Suprapubic skin (tissue), 4 donors: ENCODE measurements at places on chromosomes 6 and 20. TPM values are rescaled to one million over a fixed set of nuclear protein-coding genes. Genes with fewer than 3 reads are reported as not detected.

DLGAP4 gene
- total RNA-seq, result 75.9 TPM

PRSS35 gene
- not detected for total RNA-seq

DNA sequence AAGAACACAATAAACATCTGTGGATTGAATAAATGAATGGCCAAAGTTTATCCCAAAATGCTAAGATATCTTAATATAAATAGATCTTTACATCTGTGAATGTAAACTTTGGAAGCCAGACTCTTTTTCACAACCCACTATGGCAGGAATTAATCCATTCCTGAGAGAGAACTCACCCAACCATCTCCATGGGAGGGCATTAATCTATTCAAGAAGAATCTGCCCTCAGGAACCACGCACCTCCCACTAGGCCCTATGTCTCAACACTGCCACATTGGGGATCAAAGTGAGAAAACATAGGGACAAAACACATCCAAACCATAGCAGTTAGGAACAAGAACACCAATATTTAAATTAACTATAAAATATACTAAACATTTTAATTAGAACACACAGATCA is 3.4 kb downstream of the UBE3D start:
- no peaks in the 10 kb centered on the region for H3K27me3 ChIP-seq
- no peaks in the 10 kb centered on the region for H3K36me3 ChIP-seq
- peaks cover 14% of the 10 kb centered on the region for H3K4me1 ChIP-seq
- no peak for DNase-seq

DNA sequence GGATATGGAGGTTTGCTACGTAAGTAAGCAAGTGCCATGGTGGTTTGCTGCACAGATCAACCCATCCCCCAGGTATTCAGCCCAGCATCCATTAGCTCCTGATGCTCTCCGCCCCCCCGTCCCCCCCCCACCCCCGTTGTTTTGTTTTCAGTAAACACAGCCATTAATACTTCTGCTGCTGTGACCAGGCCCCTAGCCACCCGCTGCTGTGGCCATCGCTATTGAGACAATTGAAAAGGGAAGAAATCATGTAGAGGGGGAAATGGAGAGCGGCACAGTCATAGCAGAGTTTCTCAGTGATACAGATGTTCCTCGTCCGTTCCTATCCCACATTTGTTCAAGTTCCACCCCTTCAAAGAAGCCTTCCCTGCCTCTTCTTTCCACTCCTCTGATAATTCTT is 24.9 kb downstream of the SLC35D3 start:
- no peak overlapping the region for H3K27ac ChIP-seq
- DNase-seq, result no peak
- H3K36me3 ChIP-seq, result no peaks in the 10 kb centered on the region
- H3K4me3 ChIP-seq, result no peak overlapping the region
